ENCODE measurements at places on chromosomes 1 and 21. TPM values are rescaled to one million over a fixed set of nuclear protein-coding genes. Genes with fewer than 3 reads are reported as not detected.

The THBS3 gene
- total RNA-seq: 14.7 TPM

The DIO1 gene
- total RNA-seq: not detected

The FMO3 gene
- total RNA-seq: not detected

The P3H1 gene
- total RNA-seq: 27.9 TPM

The COL18A1 gene
- 72.8 TPM for total RNA-seq

The LRRIQ3 gene
- total RNA-seq: 0.43 TPM

The OR2AK2 gene
- total RNA-seq: not detected

The IL20 gene
- total RNA-seq: not detected

The LAPTM5 gene
- 0.21 TPM for total RNA-seq

The GPR52 gene
- 0.21 TPM for total RNA-seq

The POMGNT1 gene
- total RNA-seq: 48.4 TPM

The CAPN9 gene
- 0.43 TPM for total RNA-seq

The GPR61 gene
- total RNA-seq: not detected

The CD2 gene
- not detected for total RNA-seq

The REN gene
- total RNA-seq: not detected

The CR1L gene
- total RNA-seq: not detected

The REG4 gene
- not detected for total RNA-seq

The PRAMEF13 gene
- not detected for total RNA-seq

The CSF3R gene
- total RNA-seq: 0.24 TPM

The CGN gene
- total RNA-seq: 3.4 TPM

The PLA2G5 gene
- total RNA-seq: not detected

The RIMS3 gene
- total RNA-seq: 1.7 TPM

The DCST1 gene
- not detected for total RNA-seq

The CCDC27 gene
- total RNA-seq: not detected

The LCE3D gene
- not detected for total RNA-seq

The S100A1 gene
- not detected for total RNA-seq

The BTBD19 gene
- 0.64 TPM for total RNA-seq

The PHLDA3 gene
- 233 TPM for total RNA-seq

The TNFRSF1B gene
- total RNA-seq: not detected

The SPRR1A gene
- total RNA-seq: not detected

The UTS2 gene
- not detected for total RNA-seq

The LHX8 gene
- under 0.01 TPM for total RNA-seq

Measured in tracheal epithelial cell (primary cell).